ENCODE measurements at places on chromosomes 16 and 17.
A peak's percentile ranks its signal among the peaks of the same experiment; 100 is the strongest.

GRCh38 chr17:76123749-76124581 is 17.1 kb downstream of the FOXJ1 start:
- peak; percentile 71 for DNase-seq

GRCh38 chr17:60392845-60393702 is 1.1 kb upstream of the USP32 start:
- DNase-seq = peak; percentile 63

DNA sequence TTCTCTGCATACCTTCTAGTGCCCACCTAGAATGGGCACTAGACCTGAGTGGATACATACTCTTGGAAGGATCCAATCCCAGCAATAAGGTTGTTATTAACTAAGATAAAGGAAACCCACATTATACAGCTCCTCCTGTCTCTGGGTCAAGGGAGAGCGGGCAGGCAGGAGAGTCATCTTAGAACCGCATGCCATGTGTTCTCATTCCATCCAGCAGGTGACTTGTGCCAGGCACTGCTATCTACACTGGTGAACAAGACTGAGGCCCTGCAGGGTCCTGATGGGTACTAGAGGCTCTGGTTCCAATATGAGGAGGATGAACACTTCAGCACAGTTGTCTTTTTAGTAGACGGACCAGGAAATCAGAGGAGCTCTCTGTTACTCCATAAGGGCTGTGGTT is 5.9 kb upstream of the CD300H start:
- no peak for DNase-seq

DNA sequence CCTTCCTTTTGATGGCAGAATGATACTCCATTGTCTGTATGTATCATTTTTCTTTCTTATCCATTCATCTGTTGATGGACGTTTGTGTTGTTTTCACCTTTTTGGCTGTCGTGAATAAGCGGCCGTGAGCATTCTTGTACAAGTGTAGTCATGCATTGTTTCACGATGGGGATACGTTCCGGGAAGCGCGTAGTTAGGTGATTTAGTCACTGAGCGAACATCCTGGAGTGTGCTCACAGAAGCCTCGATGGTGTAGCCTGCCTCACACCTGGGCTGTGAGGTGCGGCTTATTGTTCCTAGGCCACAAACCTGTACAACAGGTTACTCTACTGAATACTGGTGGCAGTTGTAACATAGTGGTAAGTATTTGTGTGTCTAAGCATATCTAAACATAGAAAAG is 136.5 kb downstream of the CMIP start:
- DNase-seq = peak; percentile 87

DNA sequence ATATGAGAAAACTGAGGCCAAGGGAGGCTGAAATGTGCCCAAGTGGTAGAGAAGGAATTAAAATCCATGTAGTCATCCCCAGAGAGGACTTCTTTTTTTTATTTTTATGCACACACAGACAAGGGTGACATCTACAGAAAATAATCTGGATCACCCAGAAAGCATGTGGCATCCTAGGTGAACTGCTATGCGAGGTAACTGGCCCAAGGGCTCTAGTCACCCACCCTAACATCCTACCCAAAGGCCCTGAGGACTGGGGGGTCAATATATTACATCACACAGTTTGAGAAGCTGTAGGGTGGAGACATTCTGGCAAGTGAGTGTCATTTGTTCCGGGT is 23.3 kb downstream of the TEX14 start:
- DNase-seq = no peak

GRCh38 chr17:39716879-39717536 is 13.3 kb downstream of the MIEN1 start:
- DNase-seq = no peak

DNA sequence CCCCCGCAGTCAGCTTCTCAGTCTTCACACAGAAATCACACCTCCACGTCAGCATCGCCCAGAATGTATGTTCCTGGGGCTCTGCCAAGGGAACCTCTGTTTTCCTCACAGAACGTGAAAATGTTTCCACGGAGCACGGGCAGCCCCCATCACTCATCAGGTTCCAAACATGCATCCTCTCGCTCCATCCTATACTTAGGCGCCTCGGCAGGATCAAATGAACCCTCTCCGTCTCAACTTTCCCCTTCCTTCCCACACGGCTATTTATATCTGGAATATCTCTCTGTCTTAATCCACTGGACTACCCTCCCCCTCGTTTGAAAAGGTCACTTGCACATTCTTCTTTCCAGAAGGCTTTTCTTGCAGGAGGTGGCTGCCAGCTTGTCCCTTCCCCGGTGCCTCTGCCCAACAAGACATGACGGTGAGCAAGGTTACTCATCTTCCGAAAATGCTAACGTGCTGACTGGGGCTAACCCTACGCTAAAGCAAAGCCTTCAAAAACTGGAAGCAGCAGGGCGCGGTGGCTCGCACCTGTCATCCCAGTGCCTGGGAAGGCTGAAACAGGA is 21.6 kb downstream of the NXN start:
- no peak for DNase-seq

DNA sequence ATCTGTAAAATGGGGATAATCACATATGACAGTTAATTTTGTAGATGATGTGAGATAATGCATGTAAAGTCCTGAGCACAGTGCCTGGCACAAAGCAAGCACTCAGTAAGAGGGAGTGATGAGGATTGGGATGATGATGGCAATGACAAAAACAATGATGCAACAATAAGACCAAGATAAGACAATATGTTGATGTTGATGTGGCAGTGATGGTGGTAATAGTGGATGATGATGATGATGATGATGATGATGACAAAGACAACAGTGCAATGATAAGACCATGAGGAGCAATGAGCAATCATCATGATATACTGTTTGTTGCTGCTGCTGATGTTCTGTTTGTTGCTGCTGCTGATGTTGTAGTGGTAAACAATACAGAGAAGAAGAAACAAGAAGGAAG is 344.1 kb downstream of the NPIPA8 start:
- DNase-seq = no peak

- DNase-seq = no peak
Measured at GRCh38 chr17:66840061-66840460, 5.1 kb downstream of the CACNG5 start.

DNA sequence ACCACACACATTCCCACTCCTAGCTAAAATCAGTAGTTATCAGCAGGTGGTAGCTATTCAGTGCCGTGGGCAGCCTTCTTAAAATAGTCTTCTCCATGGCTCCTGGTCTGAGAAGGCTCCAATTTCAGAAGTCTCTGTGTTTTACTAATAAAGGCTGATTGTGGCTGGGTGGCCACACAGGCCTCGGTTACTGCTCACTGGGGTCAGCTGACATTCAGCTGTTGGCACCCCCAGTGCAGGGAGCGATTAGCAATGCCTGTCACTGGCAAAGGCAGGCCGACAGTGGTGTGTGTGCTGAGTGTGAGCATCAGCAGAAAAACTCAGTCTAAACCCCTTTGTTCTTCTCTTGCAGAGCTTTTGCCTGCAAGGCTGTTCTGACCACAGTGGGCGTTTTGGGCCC is 16.6 kb upstream of the DBNDD1 start:
- DNase-seq = no peak

All from DMS53 (cell line).